ENCODE measurements at places on chromosomes 7 and 10.

- no peak for DNase-seq
Measured at GRCh38 chr10:130634816-130635215, 498.6 kb downstream of the GLRX3 start.

DNA sequence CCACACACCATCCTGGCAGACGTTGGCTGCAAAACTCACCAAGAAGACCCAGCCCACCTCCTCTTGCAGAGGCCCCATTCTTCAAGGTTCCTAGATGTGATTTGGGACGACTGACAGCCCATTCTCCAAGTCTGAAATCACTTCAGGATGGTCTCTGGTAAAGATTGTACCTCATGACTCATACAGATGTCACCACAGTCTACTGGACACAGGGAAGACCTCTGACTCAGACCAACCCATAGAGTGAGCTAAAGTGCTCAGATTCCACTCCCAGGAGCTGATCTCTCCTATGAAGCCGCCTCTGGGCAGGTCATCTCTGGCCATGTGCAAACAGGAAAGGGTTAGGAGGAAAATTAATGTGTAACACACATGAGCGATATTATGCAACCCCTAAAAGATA lies 102.4 kb upstream of the VWC2 start:
- DNase-seq, result no peak

- DNase-seq, result no peak
Measured at GRCh38 chr7:39749177-39749576, 125.8 kb downstream of the RALA start.

DNA sequence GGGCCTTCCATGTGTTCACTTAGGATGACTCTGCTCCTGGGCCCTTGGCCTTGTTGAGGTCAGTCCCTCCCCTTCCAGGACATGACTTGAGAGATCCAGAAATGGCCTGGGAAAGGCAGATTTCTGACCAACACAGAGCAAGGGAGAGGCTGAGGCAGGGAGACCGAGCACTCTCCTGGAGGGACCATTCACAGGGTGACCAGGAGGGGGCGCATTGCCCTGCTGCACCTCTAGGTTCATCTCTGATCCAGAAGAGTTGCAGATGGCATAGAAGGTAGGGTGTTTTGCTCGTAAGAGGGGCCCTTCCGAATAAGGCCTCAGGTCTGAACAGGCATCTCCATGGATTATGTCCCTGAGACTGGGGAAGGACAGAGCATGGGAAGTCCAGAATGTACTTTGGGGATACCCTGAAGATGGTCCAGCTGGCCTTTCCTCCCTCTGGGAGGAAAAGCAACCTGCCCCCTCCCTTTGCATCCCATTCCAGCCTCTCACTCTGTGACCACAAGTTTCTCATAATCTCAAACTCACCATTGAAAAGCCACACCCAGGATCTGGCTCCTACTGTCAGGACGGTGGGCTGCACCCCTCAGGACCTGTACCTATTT lies 6.6 kb downstream of the DMBT1 start:
- no peak for DNase-seq

Data from GM18507 (cell line).